CD4-positive, alpha-beta T cell treated with Interleukin-6 at 100 ng/mL for 8 hours (primary cell): ENCODE measurements at places on chromosomes 13 and 19.

GRCh38 chr19:48469289-48469881 lies at the start of gene CYTH2:
TSS of gene CYTH2 (plus strand) at chr19:48469369. CDS start at chr19:48469508, 139 bp downstream.
- DNase-seq, result peak; percentile 64

DNA sequence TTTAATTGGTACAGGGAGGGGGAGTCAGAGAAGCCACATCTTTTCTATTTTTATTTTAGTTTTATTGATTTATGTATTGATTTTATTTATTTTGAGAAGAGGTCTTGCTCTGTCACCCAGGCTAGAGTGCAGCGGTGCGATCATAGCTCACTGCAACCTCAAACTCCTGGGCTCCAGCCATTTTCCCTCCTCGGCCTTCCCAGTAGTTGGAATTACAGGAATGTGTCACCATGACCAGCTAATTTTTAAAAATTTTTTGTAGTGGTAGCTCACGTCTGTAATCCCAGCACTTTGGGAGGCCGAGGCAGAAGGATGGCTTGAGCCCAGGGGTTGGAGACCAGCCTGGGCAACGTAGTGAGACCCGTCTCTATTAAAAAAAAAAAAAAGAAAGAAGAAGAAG lies 4.1 kb downstream of the IL27RA start:
- no peak for DNase-seq

- DNase-seq, result no peak
Observed at GRCh38 chr19:30173593-30174356, 198.4 kb upstream of the ZNF536 start.

DNA sequence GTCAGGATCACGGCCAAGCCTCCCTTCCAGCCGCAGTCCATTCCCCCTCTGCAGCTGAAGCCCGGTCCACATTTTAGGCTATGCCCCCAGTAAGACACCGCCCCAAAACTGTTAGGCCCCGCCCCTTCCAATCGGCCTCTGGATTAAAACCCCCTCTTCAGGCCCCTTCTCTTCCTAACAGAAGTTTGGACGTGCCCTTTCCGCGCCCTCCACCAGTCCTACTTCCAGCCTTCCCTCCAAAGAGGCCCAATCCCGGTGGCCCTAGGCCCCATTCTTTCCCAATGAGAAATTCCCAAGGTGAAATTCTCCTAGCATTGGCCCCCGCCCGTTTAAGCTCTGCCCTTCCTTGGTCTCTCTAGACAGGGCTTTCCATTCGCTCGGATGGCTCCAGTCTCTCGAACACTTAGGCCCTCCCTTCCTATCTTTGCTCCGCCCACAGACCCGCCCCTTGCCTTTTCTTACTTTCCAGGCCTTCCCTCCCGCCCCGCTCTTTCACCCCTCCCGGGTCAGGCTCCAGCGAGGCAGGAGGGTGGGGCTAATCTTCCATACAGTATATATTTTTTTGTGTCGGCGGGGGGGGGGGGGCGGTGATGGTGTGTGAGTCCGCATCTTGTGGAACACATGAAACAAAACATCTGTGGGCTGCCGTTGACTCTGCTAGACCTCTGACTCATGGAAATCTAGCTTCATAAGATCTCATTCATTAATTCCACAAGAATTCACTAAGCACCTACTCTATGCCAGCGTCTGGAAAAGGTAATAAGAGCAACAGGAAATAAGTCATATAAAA lies 13.6 kb downstream of the LTBP4 start:
- DNase-seq, result peak; percentile 78

- DNase-seq, result no peak
Observed at GRCh38 chr19:10828981-10829821, 6.8 kb downstream of the TMED1 start.

GRCh38 chr19:7434391-7434790 lies 54.4 kb downstream of the PEX11G start:
- DNase-seq, result no peak

- no peak for DNase-seq
Observed at GRCh38 chr19:29645491-29645867, 19.8 kb upstream of the PLEKHF1 start.

DNA sequence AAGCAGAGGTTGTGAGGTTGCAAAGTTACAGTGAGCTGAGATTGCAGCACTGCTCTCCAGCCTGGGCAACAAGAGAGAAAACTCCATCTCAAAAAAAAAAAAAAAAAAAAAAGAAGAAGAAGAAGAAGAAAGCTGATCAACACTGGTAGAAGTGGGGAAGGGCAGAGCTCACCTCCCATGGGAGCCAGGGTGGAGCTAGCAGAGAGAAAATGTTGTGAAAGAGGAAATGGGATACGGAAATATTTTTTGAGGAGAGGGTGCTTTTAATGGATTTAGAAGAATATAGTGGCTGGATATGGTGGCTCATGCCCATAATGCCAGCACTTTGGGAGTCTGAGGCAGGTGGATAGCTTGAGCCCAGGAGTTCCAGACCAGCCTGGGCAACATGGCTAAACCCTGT lies 6.8 kb downstream of the GPR42 start:
- DNase-seq, result no peak

GRCh38 chr19:5804516-5805461 lies at the start of gene NRTN:
TSS of gene NRTN (plus strand) at chr19:5805067. CDS start at chr19:5824166, 19,099 bp downstream.
- peak; percentile 51 for DNase-seq

DNA sequence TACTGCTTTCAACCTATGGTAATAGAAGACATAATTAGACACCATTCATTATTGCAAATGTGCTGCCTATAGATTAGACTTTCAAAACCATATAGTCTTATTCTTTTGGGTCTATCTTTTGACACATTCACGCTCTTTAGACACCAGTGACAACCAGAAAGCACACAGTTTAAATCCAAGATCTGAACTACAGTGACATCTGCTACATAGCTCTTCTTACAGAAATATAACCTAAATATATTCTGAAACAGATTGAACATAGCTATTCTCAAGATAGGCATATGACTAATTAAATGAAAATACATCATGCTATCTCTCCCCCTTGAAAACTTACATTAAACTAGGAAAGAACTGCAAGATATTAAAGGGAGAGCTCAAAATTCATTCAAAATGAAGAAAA lies 514.2 kb upstream of the SLITRK6 start:
- no peak for DNase-seq

- no peak for DNase-seq
Observed at GRCh38 chr13:78816592-78816991, 157.6 kb upstream of the OBI1 start.

DNA sequence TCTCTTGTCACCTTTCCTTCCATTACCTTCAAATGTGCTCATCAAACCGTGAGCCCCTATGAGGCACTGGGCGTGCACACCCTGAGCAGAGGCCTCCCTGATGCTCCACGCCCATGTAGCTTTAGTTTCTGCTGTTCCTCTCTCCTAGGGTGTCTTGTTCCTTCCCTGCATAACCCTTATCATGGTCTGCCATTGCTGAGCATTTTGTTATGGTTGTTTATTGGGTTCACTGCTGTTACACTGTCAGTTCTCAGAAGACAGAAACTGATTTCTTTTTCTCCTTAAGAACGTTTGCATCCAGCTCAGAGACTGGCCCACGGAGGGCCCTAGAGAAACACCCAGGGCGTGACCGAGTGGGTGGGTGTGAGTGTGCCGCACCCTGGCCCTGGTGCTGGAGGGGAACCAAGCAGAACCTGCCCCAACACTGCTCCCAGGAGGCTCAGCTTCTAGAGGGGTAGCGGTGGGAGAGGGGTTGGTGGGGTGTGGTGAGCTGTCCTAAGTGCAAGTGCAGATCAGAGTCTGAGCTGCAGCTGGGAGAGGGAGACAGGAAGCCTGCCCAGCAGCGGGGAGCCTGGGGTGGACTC lies 61.4 kb upstream of the URI1 start:
- no peak for DNase-seq

- no peak for DNase-seq
Observed at GRCh38 chr19:50252111-50252886, 48.9 kb downstream of the MYH14 start.

DNA sequence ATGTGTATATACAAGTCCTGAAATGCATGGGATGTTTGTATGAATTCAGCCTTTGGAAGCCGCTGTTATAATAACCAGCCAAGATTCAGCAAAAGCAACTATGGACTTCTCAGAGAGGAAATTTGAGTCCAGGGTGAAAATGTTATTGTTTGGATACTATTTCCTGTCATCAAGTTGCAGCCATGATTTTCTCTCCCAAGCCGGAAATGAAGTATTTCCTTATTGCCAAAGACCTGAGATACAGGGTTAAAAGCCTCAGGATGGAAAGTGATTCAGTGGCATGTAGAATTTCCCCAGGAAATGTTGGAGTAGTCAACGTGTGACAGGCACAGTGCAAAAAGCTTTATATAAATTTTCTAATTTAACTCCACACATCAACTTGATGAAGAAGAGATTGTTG lies 133.9 kb downstream of the IRS2 start:
- DNase-seq, result no peak

DNA sequence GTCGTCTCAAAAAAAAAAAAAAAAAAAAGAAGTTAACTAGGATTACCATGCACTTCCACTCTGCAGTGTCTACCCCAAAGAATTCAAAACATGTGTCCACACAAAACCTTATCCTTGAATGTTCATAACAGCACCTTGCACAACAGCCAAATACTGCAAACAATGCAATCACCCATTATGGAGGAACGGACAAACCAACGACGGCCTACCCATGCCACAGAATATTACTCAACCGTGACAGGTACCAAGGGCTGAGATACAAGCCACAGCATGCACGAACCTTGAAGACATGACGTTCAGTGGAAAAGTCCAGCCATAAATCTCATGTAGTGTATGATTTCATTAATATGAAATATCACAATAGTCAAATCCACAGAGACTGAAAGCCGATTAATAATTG lies 3.0 kb upstream of the SHISA7 start:
- no peak for DNase-seq

GRCh38 chr13:48938308-48938943 lies 37.3 kb upstream of the FNDC3A start:
- DNase-seq, result no peak

DNA sequence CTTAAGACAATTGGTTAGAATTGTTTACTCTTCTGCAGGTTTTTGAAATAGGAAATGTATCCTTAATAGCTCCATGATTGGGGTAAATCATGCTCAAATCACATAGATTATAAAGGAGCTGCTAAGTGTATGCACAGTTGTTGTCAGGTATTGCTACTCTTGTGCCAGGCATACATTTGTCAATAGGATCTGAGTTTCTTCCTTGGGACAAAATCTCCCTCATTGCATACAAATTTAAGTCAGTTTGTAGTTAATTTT lies 109.3 kb upstream of the MLNR start:
- DNase-seq, result no peak

DNA sequence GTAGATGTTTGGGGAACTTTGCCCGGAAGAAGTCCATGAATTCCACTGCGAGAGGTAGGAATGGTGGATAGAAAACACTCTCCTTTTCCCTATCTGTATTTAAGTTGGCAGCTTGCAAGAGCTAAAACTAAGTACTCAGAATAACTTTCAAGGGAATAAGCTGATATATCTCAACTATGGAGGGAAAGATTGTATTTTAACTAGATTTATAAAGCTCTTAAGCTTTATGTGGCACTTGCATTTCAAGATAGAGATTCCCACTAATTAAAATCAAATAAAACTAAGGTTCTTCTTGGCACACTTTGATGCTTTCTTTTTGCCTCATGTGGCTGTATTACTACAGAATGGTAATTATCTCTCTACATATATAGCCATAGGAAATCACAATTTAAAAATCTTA lies 149.7 kb upstream of the STARD13 start:
- no peak for DNase-seq

- no peak for DNase-seq
Observed at GRCh38 chr19:29376855-29377354, 148.9 kb upstream of the VSTM2B start.

- no peak for DNase-seq
Observed at GRCh38 chr13:43307921-43308433, 284.6 kb downstream of the DNAJC15 start.

DNA sequence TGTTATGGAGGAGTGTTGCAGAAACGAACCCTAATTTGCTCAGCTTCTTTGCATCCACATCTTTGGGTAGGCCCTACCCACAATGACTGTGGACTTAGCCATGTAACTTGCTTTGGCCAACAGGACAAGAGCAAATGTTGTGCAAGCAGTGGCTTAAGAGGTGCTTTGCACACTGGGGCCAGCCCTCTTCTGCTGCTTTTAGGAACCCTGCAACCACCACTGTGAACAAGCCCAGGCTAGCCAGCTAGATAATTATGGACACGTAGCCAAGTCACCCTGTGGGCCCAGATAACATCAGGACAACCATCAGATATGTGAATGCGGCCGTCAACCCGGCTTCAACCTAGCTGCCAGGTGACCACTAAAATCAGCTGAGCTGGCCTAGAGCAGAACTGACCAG lies 17.1 kb downstream of the C19orf47 start:
- no peak for DNase-seq

GRCh38 chr19:2135474-2136402 lies 15.6 kb downstream of the AP3D1 start:
- DNase-seq, result no peak

DNA sequence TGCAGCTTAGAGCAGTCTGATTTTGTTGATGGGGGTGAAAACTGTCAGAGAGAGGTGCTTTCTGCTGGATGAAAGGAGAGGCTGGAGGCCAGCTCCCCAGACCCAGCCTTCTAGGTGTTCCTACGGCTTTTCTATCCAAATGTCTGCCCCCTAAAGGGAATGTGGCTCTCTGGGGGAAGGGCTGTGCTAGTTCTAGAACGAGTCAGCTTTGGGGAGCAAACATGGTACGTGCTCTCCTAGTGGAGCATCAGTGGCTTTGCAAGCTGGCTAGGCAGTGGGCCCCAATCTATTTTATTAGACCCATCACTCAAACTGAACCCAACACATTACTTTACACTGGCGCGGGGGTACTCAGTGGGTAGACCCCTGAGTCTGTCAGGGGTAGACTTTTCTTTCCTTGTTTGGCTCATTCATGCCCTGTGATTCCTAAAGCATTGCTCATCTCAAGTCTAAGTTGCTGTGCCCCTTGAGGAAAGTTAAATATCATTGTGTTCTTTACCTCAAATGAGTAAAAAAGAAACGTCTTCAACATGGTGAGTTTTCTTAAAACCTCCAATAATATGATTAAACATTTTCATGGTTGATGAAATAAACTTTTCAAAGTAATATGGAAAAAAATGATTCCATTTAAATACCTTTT lies 254.9 kb downstream of the DLEU7 start:
- no peak for DNase-seq

DNA sequence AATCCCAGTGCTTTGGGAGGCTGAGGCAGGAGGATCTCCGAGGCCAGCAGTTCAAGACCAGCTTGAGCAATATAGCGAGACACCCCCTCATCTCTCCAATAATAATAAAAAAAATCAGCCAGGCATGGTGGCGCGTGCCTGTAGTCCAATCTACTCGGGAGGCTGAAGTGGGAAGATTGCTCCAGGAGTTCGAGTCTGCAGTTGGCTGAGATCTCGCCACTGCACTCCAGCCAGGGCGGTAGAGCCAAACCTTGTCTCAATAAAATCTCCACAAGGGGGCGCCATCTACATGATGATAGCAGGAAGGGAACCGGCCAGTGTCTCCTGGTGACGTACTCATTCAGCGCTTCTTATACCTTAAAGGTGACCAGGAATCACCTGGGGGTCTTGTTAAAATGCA lies 13.6 kb upstream of the C5AR1 start:
- DNase-seq, result peak; percentile 81

GRCh38 chr19:10230861-10231611 lies at the start of gene S1PR2:
TSS of gene S1PR2 (minus strand) at chr19:10231331. CDS start at chr19:10224905, 6,426 bp downstream.
- DNase-seq, result peak; percentile 49
